ENCODE measurements at places on chromosomes 13 and 19.

DNA sequence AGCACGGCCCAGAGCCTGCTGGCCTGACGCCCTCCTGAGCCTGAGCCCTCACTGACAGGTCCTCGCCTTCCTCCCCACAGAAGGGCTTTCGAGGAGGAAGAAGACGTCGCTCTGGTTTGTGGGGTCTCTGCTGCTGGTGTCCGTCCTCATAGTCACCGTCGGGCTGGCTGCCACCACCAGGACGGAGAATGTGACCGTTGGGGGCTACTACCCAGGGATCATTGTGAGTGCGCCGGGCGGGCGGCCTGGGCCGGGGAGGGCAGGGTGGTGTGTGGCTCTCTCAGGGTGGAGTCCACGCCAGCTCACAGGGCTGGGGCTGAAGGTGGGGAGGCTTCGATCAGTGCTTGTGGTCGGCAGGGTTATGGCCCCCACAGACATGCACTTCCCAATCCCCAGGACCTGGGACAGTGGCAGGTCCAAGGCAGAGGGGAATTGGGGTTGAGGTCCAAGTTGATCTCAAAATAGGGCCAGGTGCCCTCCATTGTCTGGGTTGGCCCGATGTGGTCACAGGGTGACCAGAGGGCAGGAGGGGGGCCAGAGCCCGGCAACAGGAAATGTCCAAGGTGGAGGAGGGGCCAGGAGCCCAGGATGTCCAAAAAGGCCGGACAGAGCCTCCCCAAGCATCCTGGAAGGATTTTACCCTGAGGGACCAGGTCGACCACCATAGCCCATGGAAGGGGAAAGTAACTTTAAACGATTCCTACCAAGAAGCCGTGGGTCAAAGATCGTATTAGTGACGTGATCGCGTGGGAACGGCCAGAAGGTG, 7.2 kb downstream of the TMEM255B start:
- DNase-seq: no peak

DNA sequence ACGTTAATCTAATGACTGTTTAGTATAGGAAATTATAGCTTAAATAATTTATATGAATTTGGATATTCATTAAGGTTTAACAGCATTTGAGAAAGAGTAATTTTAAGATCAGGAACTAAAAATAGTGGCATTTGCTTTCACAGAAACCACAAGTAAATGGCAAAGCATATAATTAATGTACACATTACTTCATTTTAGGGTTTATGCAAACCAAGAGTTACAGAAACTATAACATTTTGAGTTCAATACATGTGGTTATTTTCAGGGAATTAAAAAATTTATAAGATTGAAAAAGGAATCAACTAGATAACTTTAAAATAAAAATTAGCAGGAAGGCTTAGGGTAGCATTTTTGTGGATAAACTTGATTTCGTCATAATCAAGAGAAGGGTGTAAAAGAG, 151.7 kb upstream of the MIR17HG start:
- DNase-seq: no peak

DNA sequence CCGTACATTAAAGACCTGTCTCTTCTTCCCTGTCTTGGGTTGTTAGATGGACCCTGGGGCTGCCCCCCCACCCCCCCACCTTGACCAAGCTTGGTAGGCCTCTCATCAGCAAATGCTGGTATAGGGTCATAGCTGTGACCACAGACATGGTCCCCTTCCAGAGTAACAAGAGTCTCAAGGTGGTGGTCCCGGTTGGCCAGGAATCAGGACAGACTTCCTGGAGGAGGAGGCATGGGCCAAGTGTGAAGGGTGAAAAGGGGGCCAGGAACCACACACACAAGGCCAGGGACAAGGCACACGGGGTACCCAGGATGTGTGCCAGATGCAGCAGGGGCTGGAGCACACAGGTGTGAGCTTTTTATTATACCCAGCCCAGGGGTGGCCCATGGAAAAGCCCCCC, 1.1 kb upstream of the MRI1 start:
- no peak for DNase-seq

- no peak for DNase-seq
These were observed 11.3 kb downstream of the LSM4 start for GRCh38 chr19:18311502-18312091.

DNA sequence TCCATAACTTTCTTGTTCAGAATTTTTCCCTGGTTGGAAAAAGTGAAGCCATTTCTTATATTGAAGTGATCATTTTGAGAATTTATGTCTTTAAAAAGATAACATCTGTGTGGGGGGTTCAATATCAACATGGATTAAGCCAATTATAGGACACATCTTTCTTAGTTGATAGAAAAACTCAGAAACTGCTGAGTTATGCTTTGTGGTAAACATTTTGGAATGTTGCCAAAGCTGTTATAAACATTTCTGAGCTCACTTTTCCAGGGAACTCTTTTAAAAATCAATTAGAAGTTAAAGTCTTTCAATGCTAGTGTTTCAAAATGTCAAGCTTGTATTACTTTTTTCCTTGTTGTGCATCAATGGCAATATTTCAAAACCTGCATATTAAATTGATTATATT, 248.8 kb downstream of the DACH1 start:
- no peak for DNase-seq

- DNase-seq: no peak
These were observed 36.3 kb downstream of the DOCK9 start for GRCh38 chr13:98941536-98941935.

- DNase-seq: no peak
These were observed 1813.4 kb downstream of the PCDH9 start for GRCh38 chr13:65416784-65417183.

- DNase-seq: peak; percentile 84
These were observed 15.0 kb upstream of the PGLS start for GRCh38 chr19:17496337-17496997.

DNA sequence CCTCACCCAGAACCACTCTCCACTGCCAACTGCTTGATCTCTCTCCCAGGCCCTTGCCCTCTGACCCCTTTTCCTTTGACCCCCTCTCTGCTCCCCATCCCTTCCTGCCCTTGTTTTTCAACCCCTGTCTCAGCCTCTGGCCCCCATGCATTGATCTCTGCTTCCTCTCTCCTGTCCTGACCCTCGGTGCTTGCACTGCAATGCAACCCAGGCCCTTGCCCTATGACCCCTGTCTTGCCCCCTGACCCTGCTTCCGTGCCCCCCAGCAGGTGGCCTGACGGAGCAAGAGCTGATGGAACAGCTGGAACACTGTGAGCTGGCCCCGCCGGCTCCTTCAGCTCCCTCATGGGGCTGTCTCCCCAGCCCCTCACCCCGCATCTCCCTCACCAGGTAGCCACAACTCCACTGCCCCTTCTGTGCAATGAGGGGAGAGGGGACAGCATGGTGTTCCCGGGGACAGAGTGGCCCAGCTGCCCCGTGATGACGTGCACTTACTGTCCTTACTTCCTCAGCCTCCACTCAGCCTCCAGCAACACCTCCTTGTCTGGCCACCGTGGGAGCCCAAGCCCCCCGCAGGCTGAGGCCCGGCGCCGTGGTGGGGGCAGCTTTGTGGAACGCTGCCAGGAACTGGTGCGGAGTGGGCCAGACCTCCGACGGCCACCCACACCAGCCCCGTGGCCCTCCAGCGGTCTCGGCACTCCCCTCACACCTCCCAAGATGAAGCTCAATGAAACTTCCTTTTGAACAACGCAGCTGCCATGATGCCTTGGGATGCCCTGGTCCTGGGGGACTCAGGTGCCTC, 10.5 kb upstream of the LTBP4 start:
- no peak for DNase-seq

GRCh38 chr19:6925386-6925785, 38.0 kb downstream of the ADGRE1 start:
- no peak for DNase-seq

GRCh38 chr19:38990949-38991697, 15.6 kb upstream of the FBXO17 start:
- DNase-seq: no peak

- no peak for DNase-seq
These were observed 9.6 kb downstream of the ZIC2 start for GRCh38 chr13:99991013-99991827.

GRCh38 chr19:47417746-47418691, 1.3 kb downstream of the MEIS3 start:
- no peak for DNase-seq

- no peak for DNase-seq
These were observed 6.7 kb upstream of the ONECUT3 start for GRCh38 chr19:1746401-1747284.
